ENCODE measurements at places on chromosomes 7 and 10.

- no peak for DNase-seq
Observed at GRCh38 chr7:135801877-135802276, 53.3 kb upstream of the FAM180A start.

- no peak for DNase-seq
Observed at GRCh38 chr7:21023841-21024484, 237.3 kb upstream of the SP8 start.

DNA sequence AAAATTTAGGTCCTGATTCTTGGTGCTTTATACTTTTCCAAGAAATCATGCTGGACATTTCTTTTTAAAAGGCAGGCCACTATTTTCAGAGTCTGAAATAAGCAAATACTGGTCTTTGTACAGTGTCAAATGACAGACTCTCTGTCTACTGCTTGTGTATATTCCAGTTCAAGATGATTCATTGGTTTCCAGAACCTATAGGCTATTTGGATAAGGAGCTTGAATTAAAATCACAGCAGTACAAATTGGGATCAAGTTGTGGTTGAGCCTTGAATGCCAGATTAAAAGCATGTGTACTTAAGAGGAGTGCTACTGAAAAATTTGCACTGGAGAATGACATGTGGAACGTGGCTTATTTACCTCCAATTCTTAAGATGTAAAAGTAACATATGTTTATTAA, 10.7 kb downstream of the KMT2E start:
- peak; percentile 86 for DNase-seq

GRCh38 chr7:7565746-7566650, 686 bp upstream of the MIOS start:
- DNase-seq = no peak

DNA sequence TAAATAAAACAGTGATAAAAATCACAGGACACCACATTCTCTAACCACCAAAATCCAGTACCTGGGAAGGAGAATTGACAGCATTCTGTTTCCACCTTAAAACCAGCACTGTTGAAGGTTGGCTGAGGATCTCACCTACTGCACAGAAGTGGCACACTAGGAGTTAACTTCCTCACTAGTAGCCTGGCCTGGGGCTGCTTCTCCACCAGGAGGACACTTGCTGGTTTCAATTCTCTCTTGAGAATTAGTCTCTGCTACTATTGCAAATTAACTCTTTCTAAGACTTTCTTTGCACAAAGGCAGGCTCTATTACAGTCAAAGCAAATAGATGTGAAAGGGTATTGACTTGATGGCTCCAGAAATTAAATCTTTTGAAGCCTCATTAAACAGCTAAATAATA, 2.3 kb upstream of the CTTNBP2 start:
- peak; percentile 28 for DNase-seq

- DNase-seq = peak; percentile 25
Observed at GRCh38 chr7:129688503-129689222, 77.1 kb downstream of the NRF1 start.

DNA sequence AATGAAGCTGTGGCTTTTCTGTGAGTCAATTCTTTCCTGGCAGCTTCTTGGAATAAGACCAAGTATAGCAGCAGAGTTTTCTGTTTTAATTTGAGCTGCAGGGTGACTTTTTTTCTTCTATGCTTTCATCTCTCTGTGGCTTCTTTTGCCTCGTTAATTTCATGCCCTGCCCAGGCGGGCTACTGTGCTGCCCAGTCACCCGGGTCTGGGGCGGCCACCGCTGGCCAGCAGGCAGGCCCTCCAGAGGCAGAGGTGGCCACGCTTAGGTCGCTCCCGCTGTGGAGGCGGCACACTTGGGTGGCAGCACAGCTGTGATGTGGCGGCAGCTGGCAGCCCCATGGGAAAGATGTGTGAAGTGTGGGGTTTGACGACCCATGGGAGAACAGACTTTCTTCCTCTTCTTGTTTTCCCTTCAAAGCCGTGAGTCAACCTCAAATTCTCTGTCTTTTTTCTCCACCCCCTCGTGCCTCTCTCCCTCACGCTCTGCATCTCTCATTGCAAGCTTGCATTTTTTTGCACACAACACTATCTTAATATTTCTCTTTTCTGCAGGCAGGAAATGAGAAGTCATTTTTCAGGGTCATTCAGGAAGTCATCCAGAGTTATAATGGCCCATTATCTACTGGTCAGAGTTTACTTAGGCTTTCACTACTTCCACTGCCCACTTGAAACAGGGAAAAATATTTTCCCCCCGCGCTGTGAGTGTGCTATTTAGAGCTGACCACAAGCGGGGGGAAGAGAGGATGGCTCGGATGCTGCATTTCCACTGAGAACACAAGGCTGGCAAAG, 67.8 kb downstream of the EGFR start:
- peak; percentile 85 for DNase-seq

- peak; percentile 73 for DNase-seq
Observed at GRCh38 chr7:47078241-47078640, 503.7 kb downstream of the TNS3 start.

- no peak for DNase-seq
Observed at GRCh38 chr10:97664282-97664850, 22.7 kb downstream of the AVPI1 start.

DNA sequence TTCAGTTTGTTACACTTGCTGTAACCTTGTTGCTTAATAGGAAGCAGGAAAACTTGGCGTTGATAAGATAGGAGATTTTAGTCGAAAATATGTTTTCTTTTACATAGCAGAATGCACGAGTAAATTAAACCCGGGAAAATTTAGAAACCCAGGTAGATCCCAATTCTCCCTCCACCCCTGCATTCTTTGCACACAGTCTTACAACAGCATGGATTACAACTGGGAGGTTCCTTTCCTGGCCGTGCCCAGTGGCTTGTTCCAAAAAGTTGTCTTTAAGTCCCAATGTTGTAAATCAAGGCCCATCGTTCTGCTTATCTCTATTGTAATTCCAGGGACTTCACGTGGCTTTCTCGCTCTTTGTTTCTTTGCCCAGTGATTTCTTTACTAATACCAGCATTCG, 1.1 kb upstream of the DPY19L1 start:
- no peak for DNase-seq

DNA sequence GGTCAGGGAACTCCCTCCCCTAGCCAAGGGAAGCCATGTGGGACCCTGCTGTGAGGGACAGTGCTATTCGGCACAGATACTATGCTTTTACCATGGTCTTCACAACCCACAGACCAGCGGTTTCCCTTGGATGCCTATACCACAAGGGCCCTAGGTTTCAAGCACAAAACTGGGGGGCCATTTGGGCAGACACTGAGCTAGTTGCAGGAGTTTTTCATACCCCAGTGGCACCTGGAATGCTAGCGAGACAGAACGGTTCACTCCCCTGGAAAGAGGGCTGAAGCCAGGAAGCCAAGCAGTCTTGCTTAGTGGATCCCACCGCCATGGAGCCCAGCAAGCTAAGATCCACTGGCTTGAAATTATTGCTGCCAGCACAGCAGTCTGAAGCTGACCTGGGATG, 156.8 kb downstream of the THSD7A start:
- no peak for DNase-seq

- DNase-seq = no peak
Observed at GRCh38 chr10:84571146-84571545, 242.8 kb downstream of the CCSER2 start.

DNA sequence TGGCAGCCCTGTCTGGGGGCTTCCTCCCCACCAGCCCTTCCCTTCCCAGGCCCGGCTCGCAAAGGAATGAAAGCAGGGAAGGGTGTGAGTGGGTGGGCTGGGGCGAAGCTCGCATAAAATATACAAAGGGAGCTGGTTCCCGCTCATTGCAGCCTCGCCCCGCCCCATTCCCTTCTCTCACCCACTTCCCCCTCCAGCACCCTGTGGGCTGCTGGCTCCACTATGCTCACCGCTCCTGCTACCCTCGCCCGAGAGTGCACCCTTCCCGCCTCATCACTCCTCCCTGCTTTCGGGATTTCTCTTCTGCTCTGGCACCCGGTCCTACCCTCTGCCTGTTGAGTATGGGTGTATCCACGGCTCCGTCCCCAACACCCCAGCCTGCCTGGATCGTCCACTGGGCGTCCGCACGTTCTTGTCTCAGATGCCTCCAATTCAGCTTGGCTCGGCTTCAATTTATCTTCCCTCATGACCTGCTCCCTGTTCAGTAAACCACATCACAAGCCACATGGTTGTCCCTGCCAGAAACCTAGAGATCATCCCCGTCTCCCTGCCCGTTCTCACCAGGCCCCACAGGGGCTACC, 14.4 kb upstream of the TTYH3 start:
- DNase-seq = no peak

- no peak for DNase-seq
Observed at GRCh38 chr7:134396031-134396430, 62.9 kb downstream of the AKR1B1 start.

- peak; percentile 44 for DNase-seq
Observed at GRCh38 chr10:22740180-22740579, 25.8 kb upstream of the PIP4K2A start.

- DNase-seq = no peak
Observed at GRCh38 chr7:96991546-96992191, 13.7 kb upstream of the DLX6 start.

GRCh38 chr7:35546691-35547429, 148.1 kb downstream of the HERPUD2 start:
- DNase-seq = no peak

- DNase-seq = no peak
Observed at GRCh38 chr10:35898716-35899440, 256.8 kb upstream of the FZD8 start.

DNA sequence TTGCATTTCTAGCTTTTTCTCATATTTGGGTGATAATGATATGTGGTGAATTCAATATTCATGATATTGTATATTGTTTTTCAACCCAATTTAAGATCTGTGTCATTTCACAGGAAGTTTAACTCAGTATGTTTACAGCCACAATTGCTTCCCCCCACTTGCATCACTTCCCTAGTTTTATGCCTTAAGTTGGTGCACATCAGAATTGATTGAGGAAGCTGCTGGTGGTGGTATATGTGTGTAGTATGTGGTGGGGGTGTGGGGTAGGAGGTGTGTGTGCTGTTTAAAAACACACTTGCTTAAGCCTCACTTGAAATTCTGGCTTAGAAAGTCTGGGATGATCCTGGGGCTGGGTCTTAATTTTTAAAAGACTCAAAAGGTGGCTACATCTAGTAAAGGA, 245.1 kb upstream of the AOAH start:
- DNase-seq = no peak

- peak; percentile 7 for DNase-seq
Observed at GRCh38 chr10:91541481-91541880, 91.4 kb downstream of the PPP1R3C start.

GRCh38 chr7:23685731-23686130, 5.7 kb downstream of the FAM221A start:
- DNase-seq = no peak

- DNase-seq = peak; percentile 69
Observed at GRCh38 chr7:130273081-130273932, 6.6 kb downstream of the CPA2 start.

DNA sequence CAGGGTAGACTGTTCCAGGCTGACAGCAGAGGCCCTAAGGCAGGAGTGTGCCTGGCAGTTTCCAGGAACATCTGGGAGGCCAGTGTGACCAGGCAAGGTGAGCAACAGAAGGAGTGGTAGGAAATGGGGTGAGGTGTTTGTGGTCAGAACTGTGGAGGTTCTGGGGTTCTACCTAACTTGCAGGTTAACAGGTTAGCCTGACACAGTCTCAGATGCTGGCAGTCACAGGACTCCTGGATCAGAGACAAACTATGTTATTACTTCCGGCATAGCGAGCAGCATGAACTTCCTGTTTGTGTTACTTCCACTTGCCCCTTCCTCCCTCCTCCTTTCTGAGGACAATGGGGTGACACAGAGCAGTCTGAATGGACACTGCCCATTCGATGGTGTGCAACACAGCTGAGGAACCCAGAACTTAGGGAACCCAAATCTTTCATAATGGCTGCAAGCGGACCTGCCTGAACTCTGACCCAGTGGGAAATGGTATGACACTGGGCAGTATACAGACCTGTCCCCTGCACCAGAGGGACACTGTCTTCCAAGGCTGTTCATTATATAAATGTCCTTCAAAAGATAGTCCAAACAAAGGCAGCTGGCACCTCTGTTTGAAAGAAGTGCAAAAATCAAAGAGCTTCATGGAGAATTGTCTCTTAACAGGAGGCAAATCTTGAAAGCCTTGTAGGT, 3.9 kb upstream of the SAR1A start:
- DNase-seq = no peak

GRCh38 chr10:3757250-3757637, 27.8 kb downstream of the KLF6 start:
- no peak for DNase-seq

GRCh38 chr7:57404343-57404966, 45.5 kb upstream of the ZNF716 start:
- no peak for DNase-seq

DNA sequence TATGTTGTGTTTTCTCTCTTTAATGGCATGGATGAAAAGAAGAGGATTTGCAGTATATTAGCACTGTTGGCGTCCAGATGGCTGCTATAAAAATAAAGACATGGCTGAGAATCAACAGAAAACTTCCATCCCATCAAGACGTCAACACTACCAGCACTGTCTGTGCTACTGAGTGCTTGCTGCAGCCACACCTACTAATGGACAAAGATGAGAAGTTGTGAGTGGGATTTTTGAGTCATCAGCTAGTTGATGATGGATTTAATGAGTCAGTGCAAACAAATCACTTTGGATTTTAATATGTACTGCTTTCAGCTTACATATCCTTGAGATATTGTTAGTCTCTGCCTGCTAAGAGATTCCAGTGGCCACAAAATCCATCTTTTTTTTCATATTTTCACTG, 631.0 kb upstream of the ANKRD30A start:
- DNase-seq = peak; percentile 90

DNA sequence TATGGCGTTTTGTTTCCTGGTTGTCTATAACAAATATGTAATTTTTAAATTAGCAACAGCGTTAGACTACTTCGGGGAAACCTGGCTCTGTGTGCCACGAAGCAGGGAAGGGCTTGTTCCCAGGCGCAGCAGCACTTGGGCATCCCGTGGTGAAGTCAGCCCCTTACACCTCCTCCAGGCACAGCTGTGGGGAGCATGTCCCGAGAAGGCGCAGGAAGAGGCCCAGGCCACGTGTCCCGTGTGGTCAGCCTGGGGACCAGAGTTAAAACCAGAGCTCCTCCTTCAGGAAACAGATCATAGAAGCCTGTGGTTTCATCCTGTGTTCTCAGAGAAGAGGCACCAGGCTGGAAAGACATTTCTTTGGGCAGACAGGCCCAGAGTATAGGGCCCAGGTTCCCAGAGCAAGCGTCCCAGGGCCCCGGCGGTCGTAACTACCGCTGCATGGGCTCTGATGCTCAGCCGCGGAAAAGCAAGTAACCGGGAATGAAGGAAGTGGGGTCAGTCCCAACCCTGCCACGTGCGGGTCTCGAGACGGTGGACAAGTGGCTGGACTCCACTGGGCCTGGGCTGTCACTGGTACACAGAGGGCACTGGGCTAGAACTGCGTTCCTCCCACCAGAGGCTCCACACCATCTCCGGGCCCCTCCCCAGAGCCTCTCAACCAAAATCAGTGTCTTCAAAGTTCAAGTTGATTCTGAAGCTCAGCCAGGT, 7.1 kb downstream of the NUDT1 start:
- peak; percentile 98 for DNase-seq

- DNase-seq = peak; percentile 58
Observed at GRCh38 chr10:118002581-118002980, 44.2 kb downstream of the RAB11FIP2 start.
